ENCODE measurements at places on chromosomes 7 and 10. TPM values are rescaled to one million over a fixed set of nuclear protein-coding genes. Genes with fewer than 3 reads are reported as not detected.

DNA sequence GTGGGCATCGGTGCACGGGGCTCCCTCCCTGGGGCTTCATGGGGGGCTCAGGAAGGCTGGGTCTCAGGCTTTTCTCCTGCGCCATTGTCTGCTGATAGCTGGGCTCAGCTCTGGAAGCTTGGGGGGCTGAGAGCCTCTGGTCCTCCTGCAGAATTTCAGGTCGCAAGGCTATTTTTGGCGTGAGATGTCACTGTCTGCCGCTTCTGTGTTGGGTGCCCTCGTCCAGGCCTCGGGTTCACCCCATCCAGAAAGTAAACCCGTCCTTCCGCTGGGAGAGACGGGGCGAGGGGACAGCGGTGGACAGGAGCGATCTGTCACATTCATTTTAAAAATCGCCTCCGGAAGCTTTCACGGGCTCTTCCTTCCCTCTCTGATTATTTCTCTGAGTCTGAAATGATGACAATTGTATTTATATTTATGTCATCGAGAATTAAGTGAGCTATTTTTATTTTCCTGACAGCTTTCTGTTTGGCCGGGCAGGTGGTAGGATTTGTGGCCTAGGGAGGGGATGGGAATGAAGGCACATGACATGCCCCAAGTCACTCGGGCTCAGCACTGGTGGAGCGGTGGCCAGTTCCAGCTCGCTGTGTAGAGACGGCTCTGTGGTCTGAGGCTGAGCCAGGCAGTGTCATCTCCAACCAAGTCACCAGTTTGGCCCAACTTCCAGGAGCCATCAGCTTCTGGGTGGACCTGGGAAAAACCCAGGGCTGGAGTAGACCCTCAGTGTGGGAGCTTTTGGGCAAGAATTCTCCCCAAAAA, 40.7 kb upstream of the AP5Z1 start:
- no peak for DNase-seq

The ITPRIP gene
- total RNA-seq, result 22.4 TPM

The ARHGAP21 gene
- total RNA-seq, result 167 TPM

DNA sequence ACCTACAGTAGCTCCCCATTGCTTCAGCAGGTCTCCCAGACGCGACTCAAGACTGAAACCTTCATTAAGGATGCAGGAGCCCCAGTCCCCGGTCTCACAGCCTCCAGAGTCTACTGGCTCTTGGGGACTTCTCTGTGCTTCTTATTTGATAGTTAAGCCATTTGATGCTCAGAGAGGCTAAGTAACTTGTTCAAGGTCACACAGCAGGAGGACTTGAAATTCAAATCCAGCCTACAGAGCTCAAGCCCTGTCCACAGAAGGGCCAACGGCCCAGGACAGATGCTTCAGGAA, 21.2 kb upstream of the ZMIZ1 start:
- no peak for DNase-seq

DNA sequence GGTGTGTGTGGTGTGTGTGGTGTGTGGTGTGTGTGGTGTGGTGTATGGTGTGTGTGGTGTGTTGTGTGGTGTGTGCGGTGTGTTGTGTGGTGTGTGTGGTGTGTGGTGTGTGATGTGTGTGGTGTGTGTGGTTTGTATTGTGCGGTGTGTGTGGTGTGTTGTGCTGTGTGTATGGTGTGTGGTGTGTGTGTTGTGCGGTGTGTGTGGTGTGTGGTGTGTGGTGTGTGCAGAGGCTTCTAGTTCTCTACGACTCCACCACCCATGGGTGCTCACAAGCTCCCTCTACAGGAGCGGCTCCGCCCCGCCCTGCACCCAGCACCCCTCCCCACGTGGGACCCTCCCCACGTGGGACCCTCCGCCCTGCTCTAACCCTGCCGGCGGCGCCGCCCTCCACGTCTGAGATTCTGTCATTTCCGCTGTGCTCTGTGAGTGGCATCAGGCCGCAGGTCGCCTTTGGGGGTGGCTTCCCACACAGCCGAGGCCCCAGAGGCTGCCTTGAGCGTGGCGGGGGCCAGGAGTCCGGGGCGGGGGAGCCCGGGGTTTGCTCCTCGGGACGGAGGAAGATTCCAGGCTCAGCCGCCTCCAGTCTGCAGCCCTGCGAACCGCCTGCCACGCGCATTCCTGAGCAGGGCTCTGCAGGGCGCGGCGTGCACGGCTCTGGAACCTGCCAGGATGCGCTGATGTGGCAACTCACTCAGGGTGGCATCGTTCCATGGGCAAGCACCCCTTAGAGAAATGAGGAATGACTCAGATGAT, 37.0 kb upstream of the DNAJB6 start:
- DNase-seq, result no peak

GRCh38 chr10:1124796-1125195, 68.6 kb downstream of the WDR37 start:
- no peak for DNase-seq

GRCh38 chr10:106278383-106278782, 886.1 kb downstream of the SORCS1 start:
- DNase-seq, result no peak

DNA sequence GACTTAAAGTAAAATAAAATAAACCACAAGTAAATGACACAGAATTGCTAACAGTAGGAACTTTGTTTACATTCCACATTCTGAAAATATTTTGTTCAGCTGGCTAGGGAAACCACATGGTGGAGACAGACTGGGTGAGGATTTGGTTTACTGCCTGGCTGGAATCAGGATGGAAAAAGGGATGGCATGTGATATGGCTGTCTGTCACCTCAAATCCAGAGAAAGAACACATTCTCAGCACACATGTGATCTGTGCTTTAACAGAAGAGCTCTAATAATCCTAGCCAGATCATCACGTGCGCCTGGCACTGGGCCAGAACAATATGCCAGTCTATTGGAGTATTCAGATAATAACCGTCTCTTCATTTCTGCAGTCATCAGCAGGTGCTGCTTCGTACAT, 90.9 kb upstream of the PIP4K2A start:
- no peak for DNase-seq

- no peak for DNase-seq
Measured at GRCh38 chr10:3654496-3654895, 130.5 kb downstream of the KLF6 start.

DNA sequence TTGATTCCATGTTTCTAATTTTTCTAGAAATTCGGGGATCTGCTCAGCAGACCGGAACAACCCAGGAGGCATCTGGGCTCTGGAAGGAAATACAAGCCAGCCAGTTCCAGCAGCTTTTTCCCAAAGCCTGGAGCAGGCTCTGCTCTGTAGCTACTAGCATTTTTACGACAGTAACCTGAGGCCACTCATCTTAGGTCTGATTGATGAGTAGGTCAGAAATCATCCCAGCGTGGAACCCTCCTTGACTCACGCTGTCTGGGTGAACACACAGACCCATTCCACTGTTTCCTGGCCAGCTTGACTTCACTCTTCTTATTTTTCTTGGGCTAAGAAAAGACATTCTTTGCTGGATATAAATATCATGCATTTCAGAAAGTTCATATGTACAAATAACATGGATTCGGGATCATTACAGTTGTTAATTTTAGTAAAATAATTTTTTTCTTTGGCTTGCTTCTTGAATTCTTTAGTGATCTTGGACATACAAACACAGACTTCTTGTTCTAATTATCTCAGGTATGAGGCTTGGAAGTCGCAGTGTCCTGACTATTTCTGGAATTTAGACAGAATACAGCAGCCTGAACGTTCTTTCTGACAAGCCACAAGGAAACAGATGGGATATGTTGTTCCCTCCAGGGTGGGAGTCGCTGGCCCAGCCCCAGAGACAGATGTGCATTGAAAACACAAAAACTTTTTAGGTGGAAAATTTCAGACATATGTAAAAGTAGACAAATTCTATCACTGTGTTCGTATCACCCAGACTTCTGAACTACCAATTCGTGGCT, 54.6 kb upstream of the PITRM1 start:
- no peak for DNase-seq

GRCh38 chr10:86703176-86703575, 34.9 kb downstream of the LDB3 start:
- no peak for DNase-seq

The ATOH7 gene
- not detected for total RNA-seq

Measured in posterior vena cava (tissue), 2 donors.